ENCODE measurements at places on chromosomes 2 and 18.

DNA sequence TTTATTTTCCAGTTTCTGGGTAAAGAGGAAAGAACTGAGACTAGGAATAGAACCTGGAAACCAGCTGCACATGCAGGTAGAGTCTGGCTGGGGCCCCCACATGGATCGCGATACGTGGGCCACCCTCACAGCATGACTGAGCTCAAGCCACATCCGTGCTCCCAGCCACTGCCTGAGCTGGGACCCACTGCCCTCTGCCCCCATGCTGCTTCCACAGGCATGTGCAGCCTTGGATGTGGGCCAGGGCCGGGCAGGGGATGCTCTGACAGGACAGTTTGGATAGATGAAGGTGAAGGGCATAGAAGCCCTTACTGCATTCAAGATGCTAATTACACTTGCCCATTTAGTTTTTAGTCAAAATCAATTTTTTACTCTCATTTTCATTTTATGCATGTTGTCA lies 321.2 kb downstream of the DCDC2C start:
- no peak for DNase-seq

DNA sequence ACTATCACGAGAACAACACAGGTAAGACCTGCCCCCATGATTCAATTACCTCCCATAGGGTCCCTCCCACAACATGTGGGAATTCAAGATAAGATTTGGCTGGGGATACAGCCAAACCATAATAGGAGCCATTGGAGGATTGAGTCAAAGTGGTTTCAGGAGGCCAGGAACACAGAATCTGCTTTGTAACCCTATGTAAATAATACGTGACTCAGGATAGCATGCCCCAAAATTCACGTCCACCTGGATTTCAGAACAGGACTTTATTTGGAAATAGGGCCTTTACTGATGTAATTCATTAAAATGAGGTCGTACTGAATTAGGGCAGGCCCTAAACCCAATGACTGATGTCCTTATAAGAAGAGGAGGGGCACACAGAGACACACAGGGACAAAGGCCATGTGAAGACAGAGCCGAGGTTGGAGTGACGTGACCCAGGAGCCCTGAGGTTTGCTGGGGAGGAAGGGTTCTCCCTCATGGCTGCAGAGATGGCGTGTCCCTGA lies 16.0 kb upstream of the CNDP2 start:
- DNase-seq, result no peak

GRCh38 chr2:241775223-241776177 lies 1.1 kb upstream of the GAL3ST2 start:
- no peak for DNase-seq

DNA sequence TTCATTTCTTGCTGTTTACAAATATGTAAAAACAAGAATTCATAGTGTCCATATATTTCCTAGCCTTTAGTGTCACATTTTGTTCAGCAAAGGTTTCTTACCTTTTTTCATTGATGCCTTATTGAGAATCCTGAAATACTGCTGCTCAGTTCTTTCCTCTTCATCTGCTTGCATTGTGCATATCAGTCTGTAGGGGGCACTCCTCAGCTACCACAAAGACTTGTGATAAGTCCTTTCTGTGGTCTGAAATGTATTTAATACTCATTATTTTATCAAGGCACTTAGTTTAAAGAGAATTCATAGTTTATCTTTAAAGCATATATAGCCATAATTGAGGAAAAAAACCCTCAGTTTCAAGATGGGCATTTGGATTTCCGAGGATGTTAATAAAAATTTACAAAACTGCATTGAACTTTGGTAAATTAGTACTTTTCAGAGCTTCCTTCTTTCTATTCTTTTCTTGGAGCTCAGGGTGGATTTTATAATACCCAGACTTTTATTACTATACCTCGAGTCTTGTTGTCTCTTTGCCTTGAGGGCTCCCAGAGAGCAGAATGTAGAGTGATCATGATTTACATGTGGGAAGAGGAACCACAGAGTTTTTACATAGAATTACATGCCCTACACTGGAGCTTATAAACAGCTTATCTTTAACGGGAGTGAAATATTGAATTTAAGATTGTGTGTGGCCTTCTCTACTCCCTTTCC lies 570.1 kb downstream of the PLCL1 start:
- no peak for DNase-seq

DNA sequence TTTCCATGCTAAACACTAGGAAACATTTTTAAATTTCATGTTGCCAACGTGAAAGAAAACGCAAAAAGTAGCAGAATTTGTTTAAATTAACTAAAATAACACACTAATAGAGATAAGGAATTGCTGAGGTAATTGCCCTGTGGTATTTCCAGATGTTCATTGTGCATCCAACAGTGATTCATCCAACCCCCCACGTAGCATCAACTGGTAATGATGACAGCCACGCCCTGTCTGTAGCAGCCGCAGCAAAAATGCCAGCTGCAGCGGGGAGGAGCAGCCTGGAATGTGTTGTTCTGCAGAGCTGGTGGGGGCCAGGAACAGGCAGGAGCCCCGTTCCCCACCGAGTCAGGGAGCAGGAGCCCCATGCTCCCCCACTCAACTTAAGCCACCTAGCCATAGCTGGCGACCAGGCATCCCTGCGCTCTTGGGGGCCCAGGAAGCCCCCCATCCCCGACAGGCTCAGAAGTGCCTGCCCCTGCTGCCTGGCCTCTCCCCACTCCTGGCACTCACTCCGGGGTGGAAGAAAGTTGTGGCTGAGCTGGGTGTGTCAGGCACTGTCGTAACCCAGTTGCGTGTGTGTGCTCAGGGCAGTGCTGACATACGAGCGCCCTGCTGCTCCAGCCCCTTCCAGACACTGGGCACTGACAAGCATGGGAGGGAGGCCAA lies 695.1 kb upstream of the ACVR2A start:
- no peak for DNase-seq

DNA sequence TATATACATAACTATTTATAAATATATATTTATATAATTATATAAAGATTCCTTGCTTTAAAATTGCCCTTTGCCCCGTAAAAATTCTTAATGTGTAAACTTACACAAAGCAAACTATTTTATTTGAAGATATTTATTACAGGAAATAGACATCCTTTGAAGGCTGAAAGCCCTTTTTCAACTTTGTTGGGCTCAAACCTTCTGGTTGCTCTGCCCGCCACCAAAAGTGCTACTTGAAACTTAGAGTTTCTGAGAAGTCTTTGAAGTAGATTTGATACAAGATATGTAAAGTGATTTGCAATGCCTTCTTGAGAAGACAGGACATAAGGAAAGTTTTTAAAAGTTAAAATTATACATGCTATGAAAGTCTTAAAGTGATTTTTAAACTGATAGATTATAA lies 36.6 kb upstream of the METAP1D start:
- DNase-seq, result no peak
